ENCODE measurements at places on chromosomes 2 and 18.

- no peak for DNase-seq
Measured at GRCh38 chr18:48134609-48135008, 204.2 kb upstream of the SMAD2 start.

GRCh38 chr18:48312066-48312465 is 97.1 kb downstream of the ZBTB7C start:
- DNase-seq: no peak

DNA sequence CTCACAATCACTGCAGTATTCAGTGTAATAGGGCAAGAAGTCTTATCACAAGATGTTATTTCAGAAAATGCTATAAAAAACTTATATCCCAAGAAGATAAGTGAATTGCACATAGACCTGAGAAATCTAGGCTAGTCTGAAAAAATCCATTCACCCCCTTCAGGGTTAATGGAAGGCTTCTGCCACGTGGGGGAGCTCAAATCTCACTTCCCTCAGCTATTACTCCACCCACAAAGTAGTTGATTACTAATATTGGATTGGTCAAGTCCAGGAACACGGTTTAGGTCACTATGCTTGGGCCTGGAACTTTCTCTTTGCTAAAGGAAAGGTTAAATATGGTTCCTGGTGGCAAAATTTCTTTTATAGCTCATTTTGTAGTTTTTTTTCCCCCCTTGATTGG is 51.2 kb upstream of the ADAM23 start:
- DNase-seq: no peak

- no peak for DNase-seq
Measured at GRCh38 chr2:66526180-66526579, 91.3 kb downstream of the MEIS1 start.

DNA sequence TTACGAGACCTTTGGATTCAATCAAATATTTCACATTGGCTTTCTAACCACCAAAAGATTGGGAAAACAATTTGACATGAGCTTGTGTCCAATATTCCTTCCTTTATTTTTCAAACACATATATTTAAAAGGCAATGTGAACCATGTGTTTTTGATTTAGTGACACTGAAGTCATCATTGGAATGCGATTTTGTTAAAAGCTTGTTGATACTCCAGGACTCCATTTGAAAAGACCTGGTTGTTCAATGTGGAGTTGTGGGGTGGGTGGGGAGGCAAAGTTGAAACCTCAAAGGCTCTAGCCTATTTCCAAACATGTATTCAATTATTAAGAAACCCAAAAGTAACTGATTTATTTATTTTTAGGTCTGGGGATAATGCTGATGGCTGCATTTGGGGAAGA is 114.1 kb upstream of the TRIB2 start:
- DNase-seq: no peak

DNA sequence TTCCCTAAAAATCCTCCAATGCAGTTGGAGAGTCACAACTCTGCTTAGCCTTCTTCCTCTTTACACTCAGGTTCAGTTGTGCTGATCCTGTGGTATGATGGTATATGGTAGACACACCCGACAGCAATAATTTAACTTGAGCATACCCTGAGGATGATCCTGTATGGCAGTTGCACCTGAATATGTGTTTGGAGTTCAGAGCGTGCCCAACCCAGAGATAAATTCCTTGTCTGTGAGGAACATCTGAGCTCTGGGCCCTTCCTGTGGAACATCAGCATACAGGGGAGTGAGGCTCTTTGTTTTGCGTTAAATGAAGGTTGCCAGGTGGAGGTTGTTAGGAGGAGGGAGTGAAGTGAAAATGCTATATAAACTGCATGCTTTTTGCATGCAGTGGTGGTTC is 187.7 kb downstream of the MYO3B start:
- DNase-seq: no peak

- no peak for DNase-seq
Measured at GRCh38 chr18:31454066-31454708, 6.6 kb downstream of the DSG3 start.

DNA sequence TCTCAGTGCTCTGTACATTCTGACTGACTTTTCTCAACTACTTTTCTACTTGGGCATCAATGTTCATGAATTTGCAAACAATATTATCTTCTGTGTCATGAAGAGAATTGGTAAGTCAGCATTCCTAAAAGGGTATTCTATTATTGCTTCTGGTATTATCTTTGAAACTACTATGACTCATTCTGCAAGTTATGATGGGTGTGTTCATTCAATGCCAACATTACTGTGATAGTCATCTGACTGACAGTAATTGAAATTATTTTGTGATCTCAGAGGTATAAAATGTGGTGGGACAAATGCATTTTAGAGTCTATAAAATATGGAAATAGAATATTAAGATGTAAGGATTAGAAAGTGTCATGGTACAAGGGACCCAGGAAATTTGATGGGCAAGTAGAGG is 736.0 kb upstream of the CELF4 start:
- DNase-seq: no peak

GRCh38 chr2:204491528-204491927 is 53.7 kb upstream of the PARD3B start:
- DNase-seq: no peak

DNA sequence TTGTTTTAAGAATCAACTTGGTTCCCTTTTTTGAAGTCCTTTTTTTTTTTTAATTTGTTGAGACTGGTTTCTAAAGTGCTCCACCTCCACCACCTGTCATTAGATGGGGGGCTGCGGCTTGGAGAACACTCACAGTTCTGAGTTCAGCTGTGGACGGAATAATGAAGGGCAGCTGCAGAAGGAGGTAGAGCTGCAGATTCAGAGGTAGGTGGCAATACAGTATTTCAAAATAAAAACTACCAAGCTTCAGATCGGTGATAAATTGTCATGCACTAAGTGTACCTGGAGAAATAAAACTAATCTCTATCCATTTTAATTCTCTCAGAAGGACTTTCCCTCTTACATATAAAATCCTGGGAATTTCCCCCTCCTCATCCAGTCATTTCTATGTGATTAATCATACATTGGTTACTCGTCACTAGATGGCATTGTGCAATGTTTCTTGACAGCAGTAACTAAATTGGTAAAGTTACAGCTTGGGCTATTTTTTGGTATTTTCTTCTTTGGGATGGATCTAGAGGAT is 81.1 kb upstream of the SLC39A10 start:
- DNase-seq: no peak

DNA sequence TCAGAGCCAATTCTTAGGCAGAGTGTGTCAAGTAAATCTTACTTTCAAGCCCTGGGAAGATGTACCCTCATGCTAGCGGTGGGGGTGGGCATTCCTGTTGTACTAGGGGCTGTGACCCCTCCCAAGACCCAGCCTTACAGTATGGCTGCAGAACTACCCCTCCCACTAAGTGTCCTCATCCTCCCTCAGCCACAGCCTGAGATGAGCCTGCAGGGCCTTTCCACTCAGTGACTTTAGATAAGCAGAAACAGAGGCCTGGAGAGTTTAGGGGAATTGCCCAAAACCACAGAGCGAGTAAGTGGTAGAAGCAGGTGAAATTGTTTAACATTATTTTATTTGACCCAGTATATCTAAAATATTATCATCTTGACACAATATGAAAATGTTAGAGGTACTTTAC is 36.6 kb downstream of the TTC32 start:
- no peak for DNase-seq

- no peak for DNase-seq
Measured at GRCh38 chr2:109098251-109098920, 30.6 kb upstream of the SH3RF3 start.

GRCh38 chr18:63836456-63836855 is 51.0 kb upstream of the SERPINB2 start:
- DNase-seq: no peak

DNA sequence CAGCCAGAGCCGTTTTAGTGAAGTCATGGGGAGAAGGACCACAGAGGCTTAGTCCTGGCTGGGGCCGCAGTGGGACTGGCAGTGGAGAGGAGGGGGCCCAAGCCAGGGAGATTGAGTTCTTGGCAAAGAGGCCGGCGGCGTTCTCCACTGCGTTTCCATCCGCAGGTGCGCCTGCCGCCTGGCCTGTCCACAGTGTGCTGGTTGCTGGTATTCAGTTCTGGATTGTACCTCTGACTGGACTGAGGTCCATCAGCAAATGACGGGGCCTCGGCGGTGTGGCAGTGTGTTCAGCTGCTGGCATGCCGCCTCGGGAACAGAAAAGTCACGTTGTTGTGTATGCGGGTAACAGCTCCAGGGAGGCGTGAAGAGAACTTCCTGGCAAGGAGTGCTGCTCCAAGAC is 36.8 kb downstream of the LRRFIP1 start:
- no peak for DNase-seq

GRCh38 chr2:225456619-225457260 is 57.2 kb downstream of the NYAP2 start:
- DNase-seq: no peak

DNA sequence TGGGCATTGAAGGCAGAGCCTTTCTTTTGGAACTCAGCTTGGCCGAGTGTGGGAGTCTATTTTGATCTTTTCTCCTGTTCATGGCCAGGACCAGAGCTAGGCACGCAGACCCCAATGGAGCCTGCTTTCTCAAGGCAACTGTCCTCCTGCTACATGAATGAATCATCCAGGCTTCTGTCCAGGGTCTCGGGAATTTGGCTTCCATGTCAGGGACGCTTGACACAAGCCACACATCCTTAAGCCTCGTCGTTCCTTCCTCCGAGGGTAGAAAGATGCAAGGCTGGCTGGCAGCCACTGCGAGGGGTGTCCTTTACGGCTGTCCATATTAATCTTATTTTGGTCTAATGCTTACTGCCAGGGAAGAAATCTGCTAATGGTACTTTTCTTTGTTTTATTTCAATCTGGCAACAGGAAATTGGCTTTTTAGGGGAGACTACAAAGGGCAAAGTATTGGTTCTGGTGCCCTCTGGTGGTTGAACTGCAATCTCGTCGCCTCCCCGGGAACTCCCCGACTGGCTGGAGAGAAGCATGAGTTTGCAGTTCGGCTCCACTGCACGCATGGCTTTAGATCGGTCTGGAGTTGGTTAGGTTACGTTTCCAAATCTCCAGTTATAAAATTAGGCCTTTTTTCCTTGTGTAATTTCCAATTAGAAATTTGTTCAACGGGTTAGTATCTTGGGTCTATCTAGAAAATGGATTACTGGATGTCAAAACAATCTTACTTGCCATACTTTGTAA is 135.2 kb downstream of the ALPK2 start:
- peak; percentile 58 for DNase-seq

DNA sequence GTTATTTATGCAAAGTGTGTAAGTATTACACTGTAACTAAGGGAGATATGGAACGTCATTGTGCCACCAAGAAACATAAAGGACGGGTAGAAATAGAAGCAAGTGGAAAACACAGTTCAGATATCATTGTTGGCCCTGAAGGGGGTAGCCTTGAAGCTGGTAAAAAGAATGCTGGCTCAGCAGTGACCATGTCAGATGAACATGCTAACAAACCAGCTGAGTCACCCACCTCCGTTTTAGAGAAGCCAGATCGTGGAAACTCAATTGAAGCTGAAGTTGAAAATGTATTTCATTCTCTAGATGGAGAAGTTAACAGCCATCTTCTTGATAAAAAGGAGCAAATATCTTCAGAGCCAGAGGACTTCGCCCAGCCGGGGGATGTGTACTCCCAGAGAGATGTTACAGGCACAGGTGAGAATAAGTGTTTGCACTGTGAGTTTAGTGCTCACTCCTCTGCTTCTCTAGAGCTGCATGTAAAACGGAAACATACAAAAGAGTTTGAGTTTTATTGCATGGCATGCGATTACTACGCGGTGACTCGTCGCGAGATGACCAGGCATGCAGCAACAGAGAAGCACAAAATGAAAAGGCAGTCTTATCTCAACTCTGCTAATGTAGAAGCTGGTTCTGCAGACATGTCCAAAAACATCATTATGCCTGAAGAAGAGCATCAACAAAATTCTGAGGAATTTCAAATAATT is 36.1 kb downstream of the ZNF407 start:
- DNase-seq: no peak

DNA sequence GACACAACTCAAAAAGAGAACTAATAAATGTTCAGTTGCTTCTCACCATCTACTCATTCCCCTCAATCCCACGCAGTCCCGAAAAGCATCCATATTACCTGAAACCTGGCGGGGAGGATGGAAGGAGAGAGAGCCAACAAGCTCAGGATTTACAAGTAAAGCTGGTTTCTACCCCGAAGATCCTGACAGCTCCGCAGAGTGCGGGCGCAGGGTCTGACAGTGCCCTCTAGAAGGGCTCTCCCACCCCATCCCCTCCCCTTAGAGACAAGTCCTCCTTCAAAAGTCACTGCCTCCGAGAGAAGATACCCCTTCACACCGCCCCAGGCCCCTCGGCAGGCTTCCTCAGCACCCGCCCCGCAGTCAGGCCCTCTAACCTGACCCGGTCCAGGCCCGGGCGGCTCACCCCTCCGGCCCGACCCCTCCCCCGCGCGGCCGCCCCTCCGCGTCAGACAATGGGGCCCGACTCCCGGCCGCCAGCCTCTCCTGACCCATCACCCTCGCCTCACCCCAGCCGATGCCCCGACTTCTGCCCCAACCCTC is 550 bp downstream of the RAB1A start:
- DNase-seq: no peak

DNA sequence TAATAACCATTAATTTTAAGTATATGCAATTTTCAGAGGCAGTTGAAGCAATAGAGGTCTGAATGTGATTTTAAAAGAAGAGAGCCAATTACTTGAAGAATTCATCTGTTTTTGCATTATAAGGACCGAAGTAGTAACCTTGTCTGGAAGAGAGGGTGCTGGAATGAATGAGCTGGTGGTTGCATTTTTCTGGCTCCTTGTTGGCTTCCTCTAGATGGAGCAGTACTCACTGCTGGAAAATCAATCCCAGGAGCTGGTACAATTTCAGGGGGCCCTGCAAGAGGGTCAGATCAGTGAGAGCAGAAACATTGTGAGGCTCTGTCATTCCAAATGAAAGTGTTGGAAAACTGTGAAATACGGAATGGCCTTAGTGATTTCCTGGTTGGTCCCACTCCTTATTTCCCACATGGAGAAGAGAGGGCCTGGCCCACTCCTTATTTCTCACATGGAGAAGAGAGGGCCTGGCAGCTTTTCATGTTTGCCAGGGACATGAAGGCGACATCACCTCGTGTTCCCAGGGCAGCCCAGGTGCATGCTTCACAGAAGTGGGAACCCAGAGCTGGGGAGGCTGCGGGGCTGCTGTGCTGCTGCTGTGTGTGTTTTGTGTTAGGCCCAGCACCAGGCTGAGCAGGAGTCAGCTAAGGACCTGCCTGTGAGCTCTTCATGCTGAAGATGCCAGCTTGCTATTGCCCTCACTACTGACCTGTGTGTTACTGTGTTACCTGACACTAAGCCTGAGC is 197.4 kb downstream of the SNTG2 start:
- no peak for DNase-seq

GRCh38 chr2:12717191-12718014 is 667 bp downstream of the TRIB2 start:
- DNase-seq: peak; percentile 18

DNA sequence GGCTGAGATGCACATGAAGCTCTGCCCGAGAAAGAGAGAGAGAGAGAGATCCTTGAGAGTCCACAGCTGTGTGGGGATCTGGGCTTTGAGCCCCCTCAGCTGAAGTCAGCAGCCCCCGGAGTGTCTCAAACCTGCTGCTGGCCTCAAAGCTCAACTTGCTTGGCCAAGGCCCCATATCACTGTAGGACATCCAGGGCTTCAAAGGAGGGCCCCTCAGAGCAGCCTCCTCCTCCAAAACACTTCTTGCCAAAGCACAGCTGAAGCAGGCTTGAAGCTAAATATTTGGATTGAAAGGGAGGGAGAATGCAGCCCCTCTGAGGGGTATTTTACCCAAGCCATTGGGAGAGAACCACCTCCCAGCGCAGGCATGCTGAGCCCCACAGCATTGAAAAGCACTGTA is 357.6 kb downstream of the OSR1 start:
- DNase-seq: no peak

- DNase-seq: no peak
Measured at GRCh38 chr2:176147800-176148496, 3.4 kb upstream of the HOXD4 start.
